ENCODE measurements at places on chromosomes 5 and 9.

- no peak for DNase-seq
Measured at GRCh38 chr5:179870403-179870903, 11.8 kb upstream of the MRNIP start.

DNA sequence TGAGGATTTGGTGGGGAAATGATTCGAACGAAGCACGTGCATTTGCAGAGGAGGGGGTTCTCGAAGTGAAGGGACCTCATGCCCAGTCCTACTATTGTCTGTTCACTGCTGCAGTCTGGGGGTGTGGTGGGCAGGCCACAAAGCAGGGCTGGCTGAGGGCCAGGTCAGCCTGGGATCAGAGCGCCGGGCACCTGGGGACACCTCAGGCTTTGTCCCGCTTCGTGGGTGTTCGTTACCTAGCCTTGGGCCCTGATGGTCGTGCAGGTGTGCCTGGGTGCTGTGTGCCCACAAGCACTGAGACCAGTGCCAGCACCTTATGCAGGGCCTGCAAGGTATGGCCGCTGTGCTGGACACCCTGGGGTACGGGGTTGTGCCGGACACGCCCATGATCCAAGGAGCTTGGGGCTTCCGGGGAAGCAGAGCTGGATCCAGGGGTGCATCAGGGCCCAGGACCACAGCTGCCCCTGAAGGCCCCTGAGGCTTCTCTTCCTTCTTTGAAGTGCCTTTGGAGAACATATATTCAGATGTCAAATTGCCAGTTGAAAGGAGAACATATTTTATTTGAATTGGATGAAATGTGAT is 80.6 kb downstream of the COL5A1 start:
- no peak for DNase-seq

- DNase-seq = no peak
Measured at GRCh38 chr9:18331808-18332209, 142.1 kb upstream of the ADAMTSL1 start.

DNA sequence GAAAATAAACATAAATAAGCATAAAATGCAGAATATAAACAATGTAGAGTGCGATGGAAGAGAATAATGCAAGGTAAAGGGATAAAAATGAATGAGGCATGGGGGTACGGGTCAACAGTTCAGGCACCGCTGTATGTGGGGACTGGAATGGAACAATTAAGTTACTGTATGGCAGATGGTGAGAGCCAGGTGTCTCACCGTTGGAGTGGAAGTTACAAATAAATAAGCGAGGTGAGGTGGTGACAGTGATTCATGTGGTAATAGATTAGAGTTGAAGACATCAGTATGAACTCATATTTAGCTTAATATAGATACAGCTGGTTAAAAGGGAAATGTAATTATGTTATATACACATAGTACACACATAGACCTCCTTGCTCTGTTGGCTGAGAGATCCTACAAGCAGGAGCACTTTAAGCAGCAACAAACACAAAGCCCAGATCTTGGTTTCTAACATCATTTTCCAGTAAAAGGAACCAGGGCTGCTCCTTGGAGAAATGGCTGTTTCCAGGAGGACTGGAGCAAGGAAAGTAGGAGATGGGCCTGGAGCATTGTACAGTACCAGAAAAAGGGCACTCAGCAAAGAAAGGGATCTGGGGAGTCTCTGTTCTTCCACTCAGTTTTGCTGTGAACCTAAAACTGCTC is 2.4 kb upstream of the OMD start:
- DNase-seq = no peak

DNA sequence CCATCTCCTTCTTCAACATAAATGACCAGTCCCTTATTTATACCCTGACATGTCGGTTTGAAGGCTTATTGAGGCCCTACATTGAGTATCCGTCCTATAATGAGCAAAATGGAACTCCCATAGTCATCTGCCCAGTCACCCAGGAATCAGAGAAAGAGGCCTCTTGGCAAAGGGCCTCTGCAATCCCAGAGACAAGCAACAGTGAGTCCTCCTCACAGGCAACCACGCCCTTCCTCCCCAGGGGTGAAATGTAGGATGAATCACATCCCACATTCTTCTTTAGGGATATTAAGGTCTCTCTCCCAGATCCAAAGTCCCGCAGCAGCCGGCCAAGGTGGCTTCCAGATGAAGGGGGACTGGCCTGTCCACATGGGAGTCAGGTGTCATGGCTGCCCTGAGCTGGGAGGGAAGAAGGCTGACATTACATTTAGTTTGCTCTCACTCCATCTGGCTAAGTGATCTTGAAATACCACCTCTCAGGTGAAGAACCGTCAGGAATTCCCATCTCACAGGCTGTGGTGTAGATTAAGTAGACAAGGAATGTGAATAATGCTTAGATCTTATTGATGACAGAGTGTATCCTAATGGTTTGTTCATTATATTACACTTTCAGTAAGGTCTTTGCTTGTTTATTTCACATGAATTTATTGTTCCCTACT is 38.2 kb upstream of the BTNL3 start:
- DNase-seq = no peak

DNA sequence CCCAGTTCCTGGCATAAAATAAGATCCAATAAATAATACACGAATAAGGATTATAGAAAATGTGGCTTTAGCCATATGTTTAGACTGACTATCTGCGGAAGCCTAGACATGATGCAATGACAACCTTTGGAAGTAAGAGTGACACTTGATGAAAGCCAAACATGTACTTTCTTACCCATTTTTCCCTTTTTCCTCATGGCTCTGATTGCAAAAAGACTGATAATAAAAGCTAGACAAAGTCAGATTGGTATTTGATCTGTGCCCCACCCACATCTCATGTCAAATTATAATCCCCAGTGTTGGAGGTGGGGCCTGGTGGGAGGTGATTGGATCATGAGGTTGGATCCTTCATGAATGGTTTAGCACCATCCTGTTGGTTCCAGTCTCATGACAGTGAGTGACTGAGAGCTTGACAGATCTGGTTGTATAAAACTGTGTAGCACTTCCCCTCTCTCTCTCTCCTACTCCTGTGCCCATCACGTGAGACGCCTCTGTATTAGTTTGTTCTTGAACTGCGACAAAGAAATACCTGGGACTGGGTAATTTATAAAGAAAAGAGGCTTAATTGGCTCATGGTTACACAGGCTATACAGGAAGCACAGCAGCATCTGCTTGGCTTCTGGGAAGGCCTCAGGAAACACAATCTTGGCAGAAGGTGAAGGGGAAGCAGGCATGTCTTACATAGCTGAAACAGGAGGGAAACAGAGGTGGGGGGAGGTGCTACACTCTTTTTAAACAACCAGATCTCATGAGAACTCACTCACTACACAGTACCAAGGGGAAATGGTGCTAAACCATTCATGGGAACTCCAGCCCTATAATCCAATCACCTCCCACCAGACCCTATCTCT is 243.4 kb upstream of the PIK3R1 start:
- DNase-seq = no peak

DNA sequence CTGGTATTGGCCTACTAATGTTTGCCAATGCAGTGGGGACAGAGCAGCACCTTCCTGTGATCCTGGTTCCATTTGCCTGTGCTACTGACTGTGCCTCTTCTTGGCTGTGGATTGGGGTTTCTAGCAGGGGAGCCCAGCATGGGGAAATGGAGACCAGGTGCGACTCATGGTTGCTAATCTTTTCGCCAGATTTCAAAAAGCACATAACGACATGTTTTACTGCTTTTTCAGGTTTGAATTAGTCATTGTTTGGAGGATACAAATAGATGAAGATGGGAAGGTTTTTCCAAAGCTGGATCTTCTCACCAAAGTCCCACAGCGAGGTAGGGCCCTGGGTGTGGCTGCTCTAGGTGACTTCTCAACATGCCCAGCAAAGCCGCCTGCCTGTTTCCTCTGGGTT is 57.6 kb downstream of the IPPK start:
- DNase-seq = no peak

DNA sequence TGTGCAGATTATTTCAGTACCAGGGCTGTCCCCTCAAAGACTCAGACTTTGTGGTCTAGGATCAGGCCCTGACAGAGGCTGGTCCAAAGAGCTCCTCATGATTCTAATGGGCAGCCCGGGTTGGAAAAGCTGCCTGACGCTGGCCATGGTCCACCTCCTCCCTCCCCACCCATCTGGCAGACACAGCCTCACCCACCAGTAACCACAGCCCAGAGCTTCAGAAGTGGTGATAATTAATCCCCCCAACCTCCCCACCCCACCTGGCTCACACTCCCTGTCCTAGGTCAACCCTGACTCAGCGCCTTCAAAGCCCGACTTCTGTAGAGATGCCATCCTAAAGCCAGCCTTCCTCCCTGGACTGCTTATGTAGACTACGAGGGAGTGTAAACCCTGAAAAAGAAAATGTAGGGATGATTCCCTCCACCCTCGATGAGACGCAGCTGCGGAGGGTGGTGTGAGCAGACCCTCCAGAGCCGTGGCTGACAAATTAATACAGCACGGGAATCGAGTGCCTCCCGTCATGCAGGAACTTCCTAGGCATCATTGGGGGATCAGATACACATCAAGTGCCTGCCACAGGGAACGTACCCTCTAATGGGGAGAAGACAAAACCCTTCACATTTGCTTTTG is 7.0 kb downstream of the UBE2QL1 start:
- no peak for DNase-seq

DNA sequence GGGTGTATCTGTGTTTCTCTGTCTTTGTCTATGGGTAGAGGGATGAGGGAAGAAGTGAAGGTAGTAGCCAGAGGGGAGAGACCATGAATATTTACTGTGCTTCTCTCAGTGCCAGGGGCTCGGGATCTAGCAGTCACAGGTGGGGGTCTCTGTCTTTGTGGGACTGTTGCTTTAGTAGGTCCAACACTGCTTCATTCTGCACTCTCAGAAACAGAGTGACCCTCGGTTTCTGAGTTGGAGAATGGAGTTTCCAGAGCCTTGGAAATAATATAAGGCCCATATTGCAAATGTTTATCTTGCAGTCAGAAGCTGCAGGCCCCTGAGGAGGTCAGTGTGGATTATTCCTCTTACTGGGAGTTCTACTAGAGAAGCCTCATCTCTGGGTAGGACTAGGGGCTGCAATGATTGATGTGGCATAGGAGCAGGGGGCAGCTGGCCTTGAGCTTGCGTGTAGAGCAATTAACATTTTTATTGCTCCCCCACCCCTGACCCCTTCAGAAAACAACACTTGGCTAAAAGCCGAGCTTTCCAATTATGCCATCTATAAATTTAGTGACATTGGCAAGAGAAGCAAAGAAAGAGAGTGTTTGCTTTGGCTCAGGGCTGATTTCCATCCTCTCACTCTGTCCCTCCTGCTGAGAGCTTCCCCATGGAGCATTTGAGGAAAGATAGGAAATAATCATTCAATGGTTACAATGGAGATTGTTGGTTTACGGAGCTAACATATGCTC is 55.0 kb upstream of the TRPC7 start:
- no peak for DNase-seq

- no peak for DNase-seq
Measured at GRCh38 chr5:135484674-135485086, 32.5 kb upstream of the TIFAB start.

- DNase-seq = no peak
Measured at GRCh38 chr9:33211695-33212393, 28.1 kb upstream of the SPINK4 start.

GRCh38 chr5:139655727-139656271 is 7.7 kb downstream of the CXXC5 start:
- no peak for DNase-seq

- no peak for DNase-seq
Measured at GRCh38 chr5:139967353-139967752, 75.7 kb downstream of the NRG2 start.

DNA sequence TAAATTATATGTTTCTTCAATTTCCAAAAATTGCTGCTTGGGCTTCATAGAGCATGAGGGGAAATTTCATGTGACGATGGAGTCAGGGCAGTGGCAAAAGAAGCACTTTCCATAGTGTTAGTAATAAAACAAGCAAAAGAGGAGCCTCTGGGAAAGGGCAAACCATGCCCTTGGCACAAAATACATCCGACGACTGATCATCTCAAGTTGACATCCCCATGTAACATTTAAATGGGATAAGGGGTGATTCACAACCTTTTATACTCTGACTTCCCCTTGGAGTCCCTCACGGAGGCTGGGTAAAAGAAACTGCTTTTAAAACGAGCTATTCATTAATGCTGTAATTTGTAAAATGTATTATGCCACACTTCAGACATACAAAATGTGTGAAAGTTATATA is 161.4 kb upstream of the DMRT1 start:
- no peak for DNase-seq

- no peak for DNase-seq
Measured at GRCh38 chr9:105708405-105708804, 14.1 kb downstream of the TMEM38B start.

DNA sequence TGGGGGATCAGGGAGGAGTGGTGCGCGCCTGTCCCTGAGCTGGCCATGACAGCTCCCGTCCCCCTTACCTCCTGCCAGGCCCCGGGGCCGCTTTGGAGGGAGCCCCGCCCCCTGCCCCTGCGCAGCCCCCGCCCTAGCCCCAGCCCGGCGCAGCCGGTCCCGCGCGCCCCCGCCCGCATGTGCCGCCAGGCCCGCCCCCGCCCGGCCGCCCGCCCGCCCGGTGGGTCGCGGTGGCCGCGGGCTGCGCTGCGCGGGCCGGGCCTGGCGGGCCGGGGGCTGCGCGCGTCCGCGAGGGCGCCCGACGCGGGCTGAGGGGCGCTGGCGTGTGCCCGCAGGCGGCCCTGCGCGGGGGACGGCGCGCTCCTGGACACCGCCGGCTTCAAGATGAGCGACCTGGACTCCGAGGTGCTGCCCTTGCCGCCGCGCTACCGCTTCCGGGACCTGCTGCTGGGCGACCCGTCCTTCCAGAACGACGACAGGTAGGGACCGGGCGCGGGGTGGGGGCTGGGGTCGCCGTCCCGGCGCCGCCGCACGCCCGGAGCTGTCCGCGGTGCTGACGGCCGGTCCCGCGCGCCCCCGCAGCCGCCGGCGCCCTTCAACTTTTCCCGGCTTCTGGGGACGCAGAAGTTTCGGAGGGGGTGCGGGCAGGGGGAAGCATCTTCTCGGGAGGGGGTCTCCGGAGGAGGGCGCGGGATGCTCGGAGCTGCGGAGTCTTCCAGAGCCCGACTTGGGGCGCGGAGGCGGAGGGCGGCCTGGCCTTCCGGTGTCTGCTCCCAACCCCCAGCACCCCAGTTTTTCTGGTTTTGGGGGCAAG is 12.5 kb downstream of the KCNT1 start:
- no peak for DNase-seq

DNA sequence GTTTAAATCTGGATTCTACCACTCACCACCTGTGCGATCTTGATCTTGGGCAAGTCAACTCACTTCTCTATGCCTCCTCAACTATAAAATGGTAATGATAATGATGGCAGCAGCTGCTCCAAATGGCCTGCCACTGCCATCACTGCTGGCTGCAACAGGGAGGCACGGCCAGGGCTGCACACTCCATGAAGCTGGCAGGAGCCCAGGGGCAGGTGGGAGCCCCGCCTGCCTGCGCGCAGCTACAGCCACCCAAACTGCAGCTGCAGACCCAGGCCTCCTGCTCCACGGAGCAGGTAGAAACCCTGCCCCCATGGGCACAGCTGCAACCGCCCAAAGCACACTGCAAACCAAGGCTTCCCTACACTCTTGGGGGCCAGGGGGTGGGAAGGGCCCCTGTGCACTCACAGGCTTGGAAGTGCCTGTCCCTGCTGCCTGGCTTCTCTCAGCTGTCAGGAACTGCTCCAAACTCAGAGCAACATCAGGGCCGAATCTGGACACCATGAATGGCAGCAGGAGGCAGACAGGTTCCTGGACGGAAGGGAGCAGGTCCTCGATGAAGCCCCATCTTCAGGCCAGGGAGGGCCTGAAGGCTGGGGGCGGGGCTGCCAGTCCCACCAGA is 57.6 kb downstream of the PRELID2 start:
- no peak for DNase-seq

Measured in GM12878 (cell line).